GM18507 (cell line): ENCODE measurements at places on chromosomes 3 and 15.

GRCh38 chr15:60548101-60548500 lies 69.2 kb upstream of the ICE2 start:
- peak; percentile 26 for DNase-seq

DNA sequence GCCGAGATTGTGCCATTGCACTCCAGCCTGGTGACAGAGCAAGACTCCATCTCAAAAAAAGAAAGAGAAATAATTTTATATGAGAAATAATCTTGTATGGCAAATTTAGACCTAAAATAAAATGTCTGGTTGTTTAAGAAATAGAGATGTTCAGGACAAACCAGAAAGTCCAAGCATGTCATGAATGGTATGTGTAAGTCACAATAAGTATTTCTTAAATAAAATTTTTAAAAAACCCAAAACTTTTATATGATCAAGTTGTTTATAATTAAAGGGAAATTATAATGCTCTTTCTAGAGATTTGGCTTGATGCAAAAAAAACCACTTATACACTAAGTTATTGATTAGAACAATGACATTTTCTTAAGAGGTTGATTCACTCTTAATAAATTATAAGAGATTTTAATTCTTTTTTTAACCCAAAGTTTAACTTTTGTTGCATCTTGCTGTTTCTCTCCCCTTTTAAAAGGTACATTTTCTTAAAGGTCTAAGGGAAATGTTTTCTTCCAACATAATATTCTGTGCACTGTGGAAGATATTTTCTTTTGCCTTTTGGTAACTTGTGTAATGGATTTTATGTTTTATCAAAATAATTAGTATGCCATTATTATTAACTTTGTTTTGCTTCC lies 105.7 kb downstream of the RTP4 start:
- no peak for DNase-seq

DNA sequence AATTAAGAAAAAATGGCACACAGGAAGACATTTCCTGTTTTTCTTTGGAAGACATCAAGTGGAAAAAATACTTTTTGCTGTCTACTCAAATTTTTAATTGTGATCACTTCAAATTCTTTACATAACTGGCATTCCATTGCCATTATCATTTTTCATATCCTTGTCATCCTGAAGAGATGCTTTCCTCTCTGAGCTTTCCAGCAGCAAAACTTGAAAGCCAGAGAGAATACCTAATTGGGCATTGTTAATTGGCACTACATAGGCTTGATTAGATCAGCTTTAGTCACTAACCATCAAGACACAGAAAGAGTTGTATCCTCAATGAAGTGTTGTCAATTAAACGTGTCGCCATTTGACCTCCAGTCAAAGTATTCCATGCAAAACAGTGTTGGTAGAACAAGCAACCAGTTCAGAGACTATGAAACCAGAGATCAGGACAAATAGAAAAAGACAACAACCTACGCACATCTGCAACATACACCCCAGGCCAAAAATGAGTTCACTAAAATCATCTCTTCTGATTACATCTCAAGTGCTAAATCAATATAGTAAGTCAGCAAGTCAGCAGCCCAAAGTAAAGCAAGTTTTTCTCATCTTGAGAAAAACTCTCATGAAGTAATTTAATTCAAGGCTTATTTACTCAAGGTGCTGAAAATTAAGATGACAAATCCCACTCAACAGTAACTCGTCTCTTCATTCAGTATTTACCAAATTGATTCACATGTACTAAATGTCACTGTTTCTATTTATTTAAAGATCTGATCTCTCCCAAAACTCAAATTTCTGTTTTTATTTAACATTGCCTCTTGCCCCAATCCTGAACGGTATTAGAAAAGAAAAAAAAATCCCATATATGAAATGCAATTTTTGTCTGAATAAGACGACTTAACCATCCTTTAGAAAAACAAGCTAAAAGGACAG lies 123.0 kb downstream of the SUCLG2 start:
- no peak for DNase-seq

- DNase-seq = no peak
These were observed 347.0 kb downstream of the PTPRG start for GRCh38 chr3:61908382-61908781.

GRCh38 chr15:84749111-84749991 lies 959 bp downstream of the ZNF592 start:
- no peak for DNase-seq

GRCh38 chr15:76333720-76334437 lies 2.7 kb upstream of the ISL2 start:
- DNase-seq = no peak

GRCh38 chr3:107209302-107209990 lies 167.8 kb upstream of the CCDC54 start:
- no peak for DNase-seq

DNA sequence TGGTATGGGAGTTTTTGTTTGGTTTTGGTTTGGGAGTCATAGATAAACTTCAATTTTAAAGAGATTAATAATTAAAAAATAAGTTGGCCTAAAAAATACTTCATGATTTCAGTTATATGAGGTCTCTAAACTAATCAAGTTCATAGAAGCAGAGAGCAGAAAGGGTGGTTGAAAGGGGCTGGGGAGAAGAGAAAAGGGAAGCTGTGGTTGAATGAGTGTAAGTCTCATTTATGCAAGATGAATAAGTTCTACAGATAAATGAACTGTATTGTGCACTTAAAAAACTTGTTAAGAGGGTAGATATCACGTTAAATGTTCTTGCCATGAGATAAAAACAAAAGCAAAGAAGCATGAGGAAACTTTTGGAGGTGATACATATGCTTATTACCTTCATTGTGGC lies 188.7 kb downstream of the NSUN3 start:
- no peak for DNase-seq

- DNase-seq = no peak
These were observed 1.5 kb downstream of the CORO2B start for GRCh38 chr15:68580026-68580882.

DNA sequence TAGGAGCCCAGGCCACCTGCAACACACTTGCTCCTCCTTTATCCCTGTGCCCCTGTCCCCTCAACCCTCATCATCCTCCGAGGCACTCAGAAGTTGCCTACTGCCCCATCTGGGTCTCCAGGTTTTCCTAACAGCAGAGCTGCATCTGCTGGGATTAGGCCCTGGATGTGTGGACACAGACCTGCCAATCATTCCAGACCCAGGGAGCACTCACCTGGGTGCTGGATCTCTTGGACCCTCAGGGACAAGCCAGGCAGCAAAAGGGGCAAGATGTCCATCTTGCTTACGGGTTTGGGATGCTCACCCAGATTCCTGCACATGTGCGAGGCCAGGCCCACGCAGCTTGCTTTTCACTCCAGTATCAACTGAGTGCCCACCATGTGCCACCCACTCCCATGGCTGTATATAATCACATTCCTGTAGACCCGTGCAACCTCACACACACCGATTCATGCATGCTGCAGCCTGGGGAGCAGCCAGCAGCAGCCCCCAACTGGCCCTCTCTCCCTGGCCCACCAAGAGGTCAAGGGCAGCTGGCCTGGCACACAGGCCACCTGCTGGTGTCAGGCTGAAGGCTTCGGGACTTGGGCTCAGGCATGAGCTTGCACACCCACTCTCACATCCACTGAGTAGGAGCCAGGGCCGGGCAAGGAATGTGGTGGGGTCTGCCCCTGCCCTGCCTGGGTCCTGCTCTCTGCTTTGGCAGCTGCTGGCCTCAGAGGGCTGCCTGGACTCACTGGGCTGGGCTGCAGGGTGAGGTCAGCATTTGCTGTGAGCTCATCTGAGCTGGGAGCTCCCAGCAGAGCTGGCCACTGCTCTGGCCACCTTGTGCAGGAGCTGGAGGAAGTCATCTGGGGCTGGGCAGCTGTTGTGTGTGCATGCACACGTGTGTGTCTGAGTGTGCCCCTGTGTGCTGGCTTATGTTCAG lies 14.9 kb downstream of the PRKCD start:
- no peak for DNase-seq

DNA sequence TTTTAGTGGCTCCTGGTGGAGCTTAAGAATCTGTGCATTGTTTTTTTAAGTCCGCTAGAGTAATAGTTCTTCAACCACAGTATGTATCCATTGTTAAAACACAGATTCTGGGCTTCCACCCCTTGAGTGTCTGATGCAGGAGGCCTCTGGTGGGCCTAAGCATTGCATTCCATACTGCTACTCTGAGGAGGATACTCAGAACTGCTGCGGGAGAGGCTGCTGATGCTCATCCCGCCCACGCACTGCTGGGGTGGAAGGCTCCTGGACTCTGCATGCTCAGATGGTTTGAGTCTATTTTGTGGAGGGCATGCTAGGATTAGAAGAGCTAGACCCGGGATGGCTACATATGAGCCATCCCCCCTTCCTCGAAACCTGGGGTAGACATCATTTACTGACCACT lies 74.4 kb downstream of the THSD4 start:
- DNase-seq = no peak

DNA sequence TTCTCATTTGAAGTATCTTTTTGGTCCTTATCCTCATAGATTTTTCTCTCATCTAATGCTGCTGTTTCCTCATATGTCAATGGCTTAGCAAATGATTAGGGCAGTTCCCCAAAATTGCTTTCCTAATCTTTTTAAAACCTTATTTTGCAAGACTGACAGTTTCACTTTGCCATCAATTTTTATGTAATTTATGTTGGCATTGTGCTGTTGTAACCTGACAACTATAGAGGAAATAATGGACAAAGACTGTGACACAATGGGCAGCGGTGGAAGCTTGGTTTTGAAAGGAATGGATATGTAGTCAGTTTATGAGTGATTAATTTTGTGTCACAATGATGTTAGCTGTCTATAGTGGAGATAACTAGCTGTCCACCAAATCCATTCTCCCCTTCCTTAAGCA lies 10.6 kb upstream of the SH3BP5 start:
- DNase-seq = no peak

GRCh38 chr3:185332026-185332735 lies 30.8 kb upstream of the MAP3K13 start:
- DNase-seq = no peak

GRCh38 chr3:147886879-147887278 lies 477.7 kb downstream of the ZIC1 start:
- no peak for DNase-seq

GRCh38 chr3:140290105-140290504 lies 355.1 kb downstream of the CLSTN2 start:
- DNase-seq = no peak

- no peak for DNase-seq
These were observed 4.3 kb downstream of the BTBD1 start for GRCh38 chr15:83062768-83063180.

- DNase-seq = peak; percentile 82
These were observed at the start of gene ZFAND6 for GRCh38 chr15:80058851-80059785. TSS of gene ZFAND6 (plus strand) at chr15:80059676. CDS start at chr15:80120345, 60,669 bp downstream.

DNA sequence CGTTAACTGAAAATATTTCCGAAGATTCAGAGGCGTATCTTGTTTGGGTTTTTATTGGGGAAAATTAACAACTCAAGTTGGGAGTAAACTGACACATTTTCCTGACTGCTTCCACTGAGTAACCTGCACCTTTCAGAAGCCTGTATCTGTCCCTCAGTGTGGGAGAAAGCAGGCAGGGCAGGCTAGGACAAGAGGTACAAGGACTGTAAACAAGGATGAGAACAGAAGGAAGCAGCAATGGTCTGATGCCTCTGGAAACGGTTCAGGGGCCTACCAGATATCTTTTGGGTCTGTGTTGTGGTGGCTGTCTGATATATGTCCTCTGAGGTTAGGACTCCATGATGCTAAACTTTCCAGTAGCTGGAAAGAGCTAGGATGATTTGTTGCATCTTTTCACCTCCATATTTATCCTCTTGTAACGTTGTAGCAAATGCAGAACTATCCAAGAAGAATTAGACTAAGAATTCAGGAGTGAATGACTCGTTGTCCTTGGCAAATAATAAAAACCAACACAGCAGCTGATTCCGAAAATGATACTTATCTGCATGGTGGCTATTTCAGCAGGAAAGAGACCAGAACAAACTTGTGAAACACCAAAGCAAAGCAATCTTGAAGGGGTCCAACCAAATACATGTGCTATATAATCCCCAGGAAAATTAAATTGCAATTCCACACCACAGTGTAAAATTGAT lies 195.9 kb upstream of the ICE2 start:
- no peak for DNase-seq

GRCh38 chr3:176928582-176928931 lies 268.7 kb downstream of the TBL1XR1 start:
- no peak for DNase-seq

DNA sequence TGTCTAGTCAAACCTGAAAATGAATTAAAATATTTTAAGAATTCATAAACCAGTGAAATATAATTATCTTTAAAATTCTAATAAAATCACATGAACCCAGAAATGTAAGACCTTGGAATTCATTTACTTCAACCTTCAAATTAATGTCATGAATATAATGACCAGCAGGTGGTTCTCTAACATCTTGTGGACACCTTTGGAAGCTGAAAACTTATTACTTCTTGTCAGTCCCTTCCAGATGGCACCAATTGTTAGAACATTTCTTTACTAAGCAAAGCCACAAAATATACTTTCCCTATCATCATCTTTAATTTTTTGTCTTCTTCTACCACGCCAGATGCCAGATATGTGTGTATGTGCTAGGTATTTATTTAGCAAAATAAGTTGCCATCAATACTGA lies 240.0 kb downstream of the MBNL1 start:
- no peak for DNase-seq

- DNase-seq = no peak
These were observed 532 bp upstream of the SELENOT start for GRCh38 chr3:150602426-150603152.

GRCh38 chr3:150443331-150443741 lies 35.2 kb downstream of the TSC22D2 start:
- DNase-seq = no peak

DNA sequence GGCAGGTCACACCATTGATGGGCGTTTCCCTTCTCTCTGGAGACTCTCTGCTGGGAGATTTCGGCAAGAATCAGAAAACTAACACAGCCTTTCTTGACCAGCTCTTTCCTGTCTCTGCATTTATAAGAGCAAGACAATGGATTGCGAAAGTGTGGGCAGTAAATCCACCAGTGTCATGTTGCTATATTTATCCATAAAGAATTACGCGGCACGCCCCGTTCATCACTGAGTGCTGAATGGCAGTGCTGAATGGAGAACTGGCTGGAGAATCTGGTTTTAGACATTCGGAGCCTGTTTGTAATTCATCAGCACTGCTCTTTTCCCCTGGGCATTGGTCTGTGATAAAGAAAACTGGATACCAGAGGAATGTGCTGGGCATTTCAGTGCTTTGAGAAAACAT lies 2.0 kb upstream of the CEMIP start:
- no peak for DNase-seq

- DNase-seq = no peak
These were observed 270.3 kb upstream of the CCDC54 start for GRCh38 chr3:107106907-107107306.

GRCh38 chr15:100048736-100049135 lies 293.0 kb downstream of the ADAMTS17 start:
- no peak for DNase-seq

- DNase-seq = no peak
These were observed 444.9 kb upstream of the TBL1XR1 start for GRCh38 chr3:177642042-177642803.

- DNase-seq = no peak
These were observed 2.6 kb downstream of the FAM43A start for GRCh38 chr3:194688200-194688740.

GRCh38 chr3:111721747-111722146 lies 126.6 kb upstream of the ZBED2 start:
- DNase-seq = no peak

GRCh38 chr3:135090020-135090717 lies 295.1 kb downstream of the EPHB1 start:
- DNase-seq = no peak
